ENCODE measurements at places on chromosomes 2 and 18. TPM values are rescaled to one million over a fixed set of nuclear protein-coding genes. Genes with fewer than 3 reads are reported as not detected.

DNA sequence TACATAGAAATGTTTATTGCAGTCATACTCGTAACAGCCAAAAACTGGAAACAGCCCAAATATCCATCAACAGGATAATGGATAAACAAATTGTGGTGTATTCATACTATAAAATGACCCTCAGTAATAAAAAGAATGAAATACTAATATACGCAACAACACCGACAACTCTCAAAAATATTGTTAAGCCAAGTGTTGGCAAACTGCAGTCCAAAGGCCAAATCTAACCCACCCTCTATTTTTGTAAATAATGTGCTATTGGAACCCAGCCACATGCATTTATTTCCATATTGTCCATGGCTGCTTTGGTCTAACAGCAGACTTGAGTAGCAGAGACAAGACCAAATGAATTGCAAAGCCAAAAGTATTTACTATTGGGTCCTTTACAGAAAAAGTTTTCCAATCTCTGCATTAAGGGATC, 151.0 kb downstream of the MREG start:
- no peak for DNase-seq
- H3K36me3 ChIP-seq = no peaks in the 10 kb centered on the region
- no peak overlapping the region for H3K27ac ChIP-seq
- H3K27me3 ChIP-seq = peaks cover 10% of the 10 kb centered on the region

GRCh38 chr2:55917117-55917516, 6.5 kb downstream of the EFEMP1 start:
- no peaks in the 10 kb centered on the region for H3K36me3 ChIP-seq
- H3K27me3 ChIP-seq = peaks cover 10% of the 10 kb centered on the region
- no peak overlapping the region for H3K4me3 ChIP-seq
- no peaks in the 10 kb centered on the region for H3K4me1 ChIP-seq
- no peak overlapping the region for H3K27ac ChIP-seq
- DNase-seq = no peak

ITGAV gene
- 6.0 TPM for total RNA-seq

CFAP53 gene
- total RNA-seq = 0.37 TPM

ERICH2 gene
- total RNA-seq = not detected

- H3K27me3 ChIP-seq = peaks cover 11% of the 10 kb centered on the region
- no peak overlapping the region for H3K4me3 ChIP-seq
- H3K36me3 ChIP-seq = no peaks in the 10 kb centered on the region
- peaks cover 4% of the 10 kb centered on the region for H3K4me1 ChIP-seq
- H3K27ac ChIP-seq = no peak overlapping the region
- peak; percentile 24 for DNase-seq
These were observed 90.2 kb upstream of the SCG2 start for GRCh38 chr2:223692191-223692947.

GRCh38 chr2:1266351-1266750, 146.9 kb upstream of the TPO start:
- H3K27ac ChIP-seq = no peak overlapping the region
- H3K27me3 ChIP-seq = peaks cover 1% of the 10 kb centered on the region
- no peaks in the 10 kb centered on the region for H3K4me1 ChIP-seq
- no peak for DNase-seq
- H3K36me3 ChIP-seq = no peaks in the 10 kb centered on the region

DNA sequence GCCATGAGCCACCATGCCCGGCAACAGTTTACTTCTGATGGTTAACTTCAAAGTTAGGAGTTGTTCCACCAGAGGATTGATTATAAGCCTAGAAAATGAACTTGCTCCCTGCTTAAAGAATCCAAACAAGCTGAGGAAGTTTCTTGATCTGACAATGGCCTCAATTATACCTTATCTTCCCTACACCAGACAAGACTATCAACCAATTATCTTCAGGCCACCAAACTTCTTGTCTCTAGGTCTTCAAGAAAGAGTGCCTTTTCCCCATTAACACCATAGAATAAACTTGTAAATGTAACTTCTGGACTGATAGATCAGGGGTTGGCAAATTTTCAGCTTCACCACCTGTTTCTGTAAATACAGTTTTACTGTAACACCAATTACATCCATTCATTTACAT, 15.0 kb downstream of the ZC3H8 start:
- H3K27me3 ChIP-seq = no peaks in the 10 kb centered on the region
- no peak overlapping the region for H3K27ac ChIP-seq
- no peak overlapping the region for H3K4me3 ChIP-seq
- H3K36me3 ChIP-seq = peaks cover 30% of the 10 kb centered on the region

GRCh38 chr18:48363175-48363574, 46.0 kb downstream of the ZBTB7C start:
- no peak overlapping the region for H3K4me3 ChIP-seq
- no peaks in the 10 kb centered on the region for H3K4me1 ChIP-seq

GRCh38 chr2:43123486-43123885, 102.9 kb downstream of the ZFP36L2 start:
- H3K36me3 ChIP-seq = peaks cover 3% of the 10 kb centered on the region
- H3K4me1 ChIP-seq = peaks cover 22% of the 10 kb centered on the region
- DNase-seq = no peak
- H3K4me3 ChIP-seq = no peak overlapping the region
- no peaks in the 10 kb centered on the region for H3K27me3 ChIP-seq

EGR4 gene
- 0.18 TPM for total RNA-seq

IL1R1 gene
- 20.8 TPM for total RNA-seq

- peaks cover 63% of the 10 kb centered on the region for H3K36me3 ChIP-seq
- peaks cover 82% of the 10 kb centered on the region for H3K4me1 ChIP-seq
- H3K27ac ChIP-seq = peak overlapping the region; percentile 7
These were observed 8.2 kb downstream of the BCL2 start for GRCh38 chr18:63311118-63312018.

DNA sequence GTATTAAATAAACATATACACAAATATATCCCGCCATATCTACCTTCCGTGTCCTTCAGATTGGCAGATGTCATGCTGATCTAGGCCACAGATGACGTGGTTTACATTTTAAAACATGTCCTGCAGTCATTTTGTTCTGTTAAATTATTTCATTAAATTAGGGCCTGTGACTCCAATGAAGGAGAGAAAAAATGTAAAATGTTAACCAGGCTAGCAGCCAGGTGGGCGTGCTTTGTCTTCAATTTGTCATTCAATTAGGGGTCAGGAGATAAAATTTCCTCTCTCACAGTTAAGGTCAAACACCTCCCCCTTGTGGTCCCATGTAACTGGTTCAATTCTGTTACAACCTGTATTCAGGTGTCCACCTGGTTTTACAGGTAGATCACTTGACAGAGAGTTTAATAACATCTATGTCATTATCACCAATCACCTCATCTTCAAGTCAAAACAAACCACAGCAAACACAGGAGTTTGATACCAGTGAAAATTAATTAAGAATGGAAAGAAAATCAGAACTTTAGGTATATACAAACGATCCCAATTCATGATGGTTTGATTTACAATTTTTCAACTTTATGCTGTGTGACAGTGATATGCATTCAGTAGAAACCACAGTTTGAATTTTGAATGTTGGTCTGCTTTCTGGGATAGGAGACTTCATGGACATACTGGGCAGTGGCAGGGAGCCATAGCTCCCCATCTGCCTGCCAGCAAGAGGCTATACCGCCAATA, 339.4 kb downstream of the CMPK2 start:
- H3K27me3 ChIP-seq = peaks cover 2% of the 10 kb centered on the region
- H3K27ac ChIP-seq = no peak overlapping the region

SCYGR3 gene
- not detected for total RNA-seq

DNA sequence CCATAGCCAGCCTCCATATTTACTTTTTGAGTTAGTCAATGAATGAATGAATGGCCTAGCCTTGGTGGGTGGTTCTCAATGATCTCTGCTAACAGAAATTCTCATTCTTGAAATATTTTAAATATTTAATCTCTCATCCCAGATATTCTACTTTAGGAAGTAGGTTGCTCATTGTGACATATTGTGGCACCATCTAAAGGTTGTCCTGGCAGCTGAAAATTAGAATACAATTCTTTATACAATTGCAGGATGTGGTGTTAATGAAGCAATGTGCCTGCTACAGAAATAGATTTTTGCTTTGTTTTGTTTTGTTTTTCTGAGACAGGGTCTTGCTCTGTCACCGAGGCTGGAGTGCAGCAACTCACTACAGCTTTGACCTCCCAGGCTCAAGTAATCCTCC, 35.8 kb downstream of the SCG2 start:
- no peak overlapping the region for H3K4me3 ChIP-seq
- no peaks in the 10 kb centered on the region for H3K36me3 ChIP-seq
- no peak overlapping the region for H3K27ac ChIP-seq
- H3K27me3 ChIP-seq = no peaks in the 10 kb centered on the region
- no peaks in the 10 kb centered on the region for H3K4me1 ChIP-seq

HS1BP3 gene
- total RNA-seq = 7.1 TPM

- no peak overlapping the region for H3K4me3 ChIP-seq
- no peaks in the 10 kb centered on the region for H3K27me3 ChIP-seq
- peaks cover 8% of the 10 kb centered on the region for H3K4me1 ChIP-seq
- no peak overlapping the region for H3K27ac ChIP-seq
- DNase-seq = no peak
These were observed 92.6 kb upstream of the FAM117B start for GRCh38 chr2:202542142-202542541.

DNA sequence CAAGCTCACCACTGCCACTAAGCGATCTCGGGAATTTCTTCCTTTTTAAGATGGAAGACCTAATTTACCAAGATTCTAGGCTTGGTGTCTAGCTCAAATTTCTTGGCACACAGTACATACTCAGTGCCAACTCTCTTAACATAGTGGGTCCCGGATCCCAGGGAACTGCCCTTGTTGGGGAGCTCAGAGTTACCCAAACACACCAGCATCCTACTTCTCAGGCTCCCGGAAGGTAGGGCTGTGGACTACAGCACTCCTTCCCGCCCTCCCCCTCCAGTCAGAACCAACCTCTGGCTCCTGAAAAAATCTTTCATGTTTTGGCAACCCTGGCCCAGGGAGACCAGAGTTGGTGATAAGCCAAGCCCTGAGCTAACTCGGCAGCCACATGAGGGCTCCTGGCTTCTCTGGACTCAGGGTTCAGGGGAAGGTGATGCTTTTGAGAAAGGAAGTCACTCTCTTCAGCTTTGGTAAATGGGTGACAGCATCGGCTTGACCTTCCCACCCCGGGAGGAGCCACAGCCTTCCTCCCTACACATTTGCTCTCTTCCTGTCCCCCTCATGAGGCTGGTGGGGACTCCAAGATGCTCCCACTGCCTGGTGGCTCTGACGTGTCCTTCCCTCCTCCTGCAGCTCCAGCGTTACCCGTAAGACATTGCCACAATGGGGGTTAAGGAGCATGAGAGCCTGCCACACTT, 8.8 kb downstream of the ODC1 start:
- H3K36me3 ChIP-seq = peaks cover 50% of the 10 kb centered on the region
- DNase-seq = no peak
- peaks cover 30% of the 10 kb centered on the region for H3K4me1 ChIP-seq
- no peaks in the 10 kb centered on the region for H3K27me3 ChIP-seq

DNA sequence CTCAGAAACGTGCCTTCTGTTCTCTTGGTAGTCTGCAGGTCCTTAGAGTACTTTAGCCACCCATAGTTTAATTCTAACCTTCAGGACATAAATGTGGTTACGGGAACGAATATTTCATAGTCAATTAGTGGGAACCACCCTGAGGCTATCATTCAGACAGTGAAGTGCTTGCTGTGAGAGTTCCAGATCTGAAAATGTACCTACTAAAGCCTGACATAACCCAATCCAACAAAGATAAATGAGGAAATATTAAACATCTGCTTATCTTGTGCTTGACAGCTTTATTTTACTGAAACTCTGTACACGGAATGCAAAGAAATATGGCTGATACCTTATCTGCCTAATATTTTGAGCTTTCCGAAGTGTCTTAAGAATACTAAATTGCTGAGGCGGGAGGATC, 43.0 kb downstream of the RAB27B start:
- no peak for DNase-seq
- no peaks in the 10 kb centered on the region for H3K27me3 ChIP-seq
- H3K27ac ChIP-seq = no peak overlapping the region
- peaks cover 9% of the 10 kb centered on the region for H3K4me1 ChIP-seq
- H3K4me3 ChIP-seq = no peak overlapping the region

MC4R gene
- not detected for total RNA-seq

HOXD9 gene
- total RNA-seq = not detected

DNA sequence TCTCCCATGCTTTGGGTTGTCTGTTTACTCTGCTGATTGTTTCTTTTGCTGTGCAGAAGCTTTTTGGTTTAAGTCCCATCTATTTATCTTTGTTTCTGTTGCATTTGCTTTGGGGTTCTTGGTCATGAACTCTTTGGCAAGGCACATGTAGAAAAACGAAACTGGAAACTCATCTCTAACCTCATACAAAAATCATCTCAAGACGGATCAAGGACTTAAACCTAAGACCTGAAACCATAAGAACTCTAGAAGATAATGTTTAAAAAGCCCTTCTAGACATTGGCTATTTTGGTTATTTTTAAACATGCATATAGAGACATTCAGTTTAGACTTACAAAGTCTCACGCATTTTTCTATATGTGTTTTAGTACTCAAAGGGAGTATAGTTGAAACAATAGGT, 1164.3 kb upstream of the GYPC start:
- H3K36me3 ChIP-seq = no peaks in the 10 kb centered on the region
- no peak overlapping the region for H3K4me3 ChIP-seq
- DNase-seq = no peak
- H3K27me3 ChIP-seq = no peaks in the 10 kb centered on the region
- H3K4me1 ChIP-seq = no peaks in the 10 kb centered on the region

GRCh38 chr2:144114760-144115159, 405.2 kb downstream of the ZEB2 start:
- no peak overlapping the region for H3K27ac ChIP-seq
- no peaks in the 10 kb centered on the region for H3K27me3 ChIP-seq
- peaks cover 11% of the 10 kb centered on the region for H3K4me1 ChIP-seq
- no peak for DNase-seq
- H3K36me3 ChIP-seq = peaks cover 1% of the 10 kb centered on the region
- no peak overlapping the region for H3K4me3 ChIP-seq

GRCh38 chr2:187939180-187939579, 352.5 kb upstream of the GULP1 start:
- no peak overlapping the region for H3K27ac ChIP-seq
- no peaks in the 10 kb centered on the region for H3K27me3 ChIP-seq
- DNase-seq = no peak
- no peaks in the 10 kb centered on the region for H3K4me1 ChIP-seq
- H3K36me3 ChIP-seq = no peaks in the 10 kb centered on the region
- H3K4me3 ChIP-seq = no peak overlapping the region

BOLA3 gene
- total RNA-seq = 119 TPM

DNA sequence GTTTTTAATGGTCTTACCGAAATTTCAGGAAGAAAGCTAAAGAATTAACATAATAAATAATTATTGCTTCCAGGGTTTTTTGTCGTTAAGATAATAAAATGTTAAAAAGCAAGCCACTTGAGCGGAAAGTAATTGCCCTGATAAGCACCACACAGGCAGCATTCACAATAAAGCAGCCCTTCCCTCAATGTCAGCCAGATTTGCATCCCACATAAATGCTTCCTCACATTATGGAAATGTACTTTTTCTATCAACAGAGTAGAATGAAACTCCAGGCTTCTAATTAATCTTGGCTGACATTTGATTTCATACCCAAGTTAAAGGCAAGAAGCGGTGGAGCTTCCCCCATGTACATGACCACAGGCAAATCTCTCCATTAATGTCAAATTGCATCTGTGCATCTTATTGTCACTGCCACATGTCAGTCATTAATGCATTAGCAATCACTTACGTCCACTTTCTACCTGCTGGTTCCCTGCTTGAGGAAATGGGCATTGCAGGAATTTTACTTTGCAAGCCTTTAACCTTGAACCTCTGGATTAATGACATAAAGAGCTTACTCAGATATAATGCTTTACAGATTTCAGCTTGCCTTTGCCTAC, 26.2 kb downstream of the PTPRM start:
- H3K27ac ChIP-seq = no peak overlapping the region
- H3K36me3 ChIP-seq = no peaks in the 10 kb centered on the region
- no peak overlapping the region for H3K4me3 ChIP-seq
- no peaks in the 10 kb centered on the region for H3K27me3 ChIP-seq

GPR17 gene
- not detected for total RNA-seq

Data from activated CD4-positive, alpha-beta T cell treated with anti-CD3 and anti-CD28 coated beads for 36 hours (primary cell).